ENCODE measurements at places on chromosomes 16 and 17.

GRCh38 chr16:5590416-5590815 lies 492.8 kb upstream of the EEF2KMT start:
- no peak overlapping the region for H3K27ac ChIP-seq
- no peaks in the 10 kb centered on the region for H3K36me3 ChIP-seq
- no peak overlapping the region for H3K4me3 ChIP-seq
- no peak for DNase-seq

- no peak for DNase-seq
- H3K27me3 ChIP-seq, result peaks cover 6% of the 10 kb centered on the region
- no peak overlapping the region for H3K27ac ChIP-seq
- H3K36me3 ChIP-seq, result no peaks in the 10 kb centered on the region
- H3K4me3 ChIP-seq, result peak overlapping the region; percentile 16
- H3K4me1 ChIP-seq, result peaks cover 5% of the 10 kb centered on the region
Measured at GRCh38 chr16:83676086-83676485, 131.7 kb upstream of the HSBP1 start.

GRCh38 chr16:27258241-27258734 lies 10.3 kb downstream of the NSMCE1 start:
- peaks cover 9% of the 10 kb centered on the region for H3K4me1 ChIP-seq
- peaks cover 2% of the 10 kb centered on the region for H3K36me3 ChIP-seq
- no peak for DNase-seq
- no peaks in the 10 kb centered on the region for H3K27me3 ChIP-seq

GRCh38 chr16:21167360-21167759 lies 8.9 kb downstream of the LDAF1 start:
- H3K27ac ChIP-seq, result no peak overlapping the region
- no peak for DNase-seq
- no peak overlapping the region for H3K4me3 ChIP-seq

- H3K36me3 ChIP-seq, result no peaks in the 10 kb centered on the region
- no peaks in the 10 kb centered on the region for H3K4me1 ChIP-seq
- no peak for DNase-seq
- H3K27me3 ChIP-seq, result no peaks in the 10 kb centered on the region
- no peak overlapping the region for H3K27ac ChIP-seq
Measured at GRCh38 chr17:4407851-4408250, 25.9 kb upstream of the SPNS3 start.

DNA sequence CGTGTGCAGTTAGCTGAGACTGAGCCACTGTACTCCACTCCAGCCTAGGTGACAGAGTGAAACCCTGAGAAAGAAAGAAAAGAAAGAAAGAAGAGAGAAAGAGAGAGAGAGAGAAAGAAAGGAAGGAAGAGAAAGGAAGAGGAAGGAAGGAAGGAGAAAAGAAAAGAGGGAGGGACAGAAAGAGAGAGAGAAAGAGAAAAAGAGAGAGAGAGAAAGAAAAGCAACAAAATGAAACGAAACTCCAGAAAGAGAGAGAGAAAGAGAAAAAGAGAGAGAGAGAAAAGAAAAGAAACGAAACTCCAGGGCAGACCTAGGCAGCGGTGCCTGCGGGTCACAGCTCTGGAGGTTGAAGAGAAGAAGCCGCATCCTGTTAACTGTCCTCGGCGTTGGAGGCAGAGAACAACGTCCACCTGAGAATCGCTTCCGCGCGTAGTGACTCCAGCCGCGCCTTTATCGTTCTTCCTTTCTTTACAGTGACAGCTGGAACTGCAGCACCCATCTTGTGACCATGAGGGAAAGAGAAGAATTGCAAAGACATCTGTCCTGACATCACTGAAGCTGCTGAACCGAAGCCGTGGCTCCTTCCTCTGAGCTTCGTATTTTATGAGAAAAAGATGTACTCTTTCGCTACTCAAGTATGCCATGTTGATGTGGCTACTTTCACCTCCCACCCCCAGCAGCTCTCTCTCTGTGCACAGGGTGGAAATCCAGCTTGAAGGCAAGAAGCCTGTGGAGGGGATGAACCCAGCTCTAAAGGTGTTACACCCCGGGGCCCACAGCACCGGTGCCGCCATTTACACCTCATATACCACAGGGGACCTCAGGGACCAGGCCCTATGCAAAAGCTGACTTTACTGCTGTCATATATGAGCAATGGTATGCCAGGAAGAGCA lies 56.9 kb upstream of the DOC2B start:
- H3K27ac ChIP-seq, result no peak overlapping the region
- no peaks in the 10 kb centered on the region for H3K36me3 ChIP-seq

DNA sequence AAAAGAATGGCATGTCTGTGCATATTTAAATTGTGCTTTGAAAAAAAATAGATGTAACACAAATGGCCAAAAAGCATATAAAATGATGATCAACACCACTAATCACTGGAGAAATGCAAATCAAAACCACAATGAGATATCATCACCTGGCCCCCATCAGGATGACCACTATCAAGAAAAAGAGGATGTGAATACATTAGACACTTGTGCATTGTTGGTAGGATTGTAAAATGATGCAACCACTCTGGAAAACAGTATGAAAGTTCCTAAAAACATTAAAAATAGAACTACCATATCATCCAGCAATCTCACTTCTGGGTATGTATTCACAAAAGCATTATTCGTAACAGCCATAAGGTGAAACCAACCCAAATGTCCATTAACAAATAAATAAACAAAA lies 91.5 kb downstream of the SPAG9 start:
- no peak overlapping the region for H3K4me3 ChIP-seq
- DNase-seq, result no peak
- no peaks in the 10 kb centered on the region for H3K27me3 ChIP-seq

GRCh38 chr17:73071066-73071999 lies 21.2 kb downstream of the SLC39A11 start:
- no peaks in the 10 kb centered on the region for H3K27me3 ChIP-seq
- no peak overlapping the region for H3K27ac ChIP-seq
- no peaks in the 10 kb centered on the region for H3K36me3 ChIP-seq
- H3K4me3 ChIP-seq, result no peak overlapping the region
- peaks cover 3% of the 10 kb centered on the region for H3K4me1 ChIP-seq

GRCh38 chr17:38761612-38762011 lies 9.1 kb downstream of the PSMB3 start:
- no peaks in the 10 kb centered on the region for H3K4me1 ChIP-seq
- no peaks in the 10 kb centered on the region for H3K27me3 ChIP-seq
- H3K36me3 ChIP-seq, result peaks cover 89% of the 10 kb centered on the region

DNA sequence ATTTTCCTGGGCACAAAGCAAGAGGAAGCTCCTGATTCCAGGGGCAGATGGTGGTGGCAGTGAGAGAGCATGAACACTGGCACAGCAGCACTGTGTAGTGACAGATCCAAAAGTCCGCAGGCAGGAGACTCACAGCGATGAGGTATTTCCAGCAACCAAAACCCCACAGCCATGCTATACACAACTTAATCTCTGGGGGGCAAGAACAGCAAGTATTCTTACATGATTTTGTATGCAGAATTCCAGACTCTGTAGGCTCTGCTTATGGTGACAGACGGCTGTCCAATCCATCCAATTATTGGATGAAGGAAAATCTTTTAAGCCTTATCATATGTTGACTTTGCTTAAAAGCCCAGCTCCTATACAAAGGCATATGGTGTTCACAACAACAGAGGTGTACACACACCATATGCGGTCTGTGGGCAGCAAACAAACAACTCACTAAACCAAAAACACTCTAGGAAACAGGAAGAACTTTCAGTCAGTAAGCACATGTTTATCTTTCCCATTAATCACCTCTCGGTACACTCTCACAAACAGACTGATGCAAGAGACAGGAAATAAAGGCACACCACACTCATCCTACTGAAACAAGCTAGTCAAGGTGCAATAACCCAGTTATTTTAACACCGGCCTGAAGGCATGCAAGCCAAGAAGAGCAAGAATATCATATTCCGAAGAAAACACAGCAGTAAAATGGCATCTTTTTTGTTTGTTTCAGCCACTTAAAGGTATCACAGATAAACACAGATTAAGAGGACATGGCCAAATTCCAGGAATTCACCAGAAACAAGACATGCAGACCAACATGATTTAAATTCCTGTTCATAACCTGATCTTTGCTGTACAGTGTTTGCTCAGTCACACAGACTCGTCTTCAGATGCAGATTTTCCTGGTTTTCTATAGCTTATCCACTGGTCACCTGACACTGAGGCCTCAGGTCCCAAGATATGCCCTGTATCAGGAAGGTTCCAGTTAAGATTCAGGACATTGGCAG lies 47.8 kb downstream of the ERN1 start:
- H3K27ac ChIP-seq, result no peak overlapping the region
- H3K36me3 ChIP-seq, result peaks cover 2% of the 10 kb centered on the region
- H3K4me3 ChIP-seq, result no peak overlapping the region
- H3K27me3 ChIP-seq, result no peaks in the 10 kb centered on the region

- H3K4me3 ChIP-seq, result no peak overlapping the region
- DNase-seq, result no peak
- peaks cover 3% of the 10 kb centered on the region for H3K27me3 ChIP-seq
Measured at GRCh38 chr17:76550712-76551615, 11.1 kb downstream of the PRCD start.

- H3K36me3 ChIP-seq, result no peaks in the 10 kb centered on the region
- no peaks in the 10 kb centered on the region for H3K4me1 ChIP-seq
- H3K4me3 ChIP-seq, result no peak overlapping the region
- no peak overlapping the region for H3K27ac ChIP-seq
Measured at GRCh38 chr17:13581925-13582324, 19.8 kb downstream of the HS3ST3A1 start.

GRCh38 chr17:5425826-5426225 lies 5.8 kb downstream of the RPAIN start:
- no peaks in the 10 kb centered on the region for H3K27me3 ChIP-seq
- H3K27ac ChIP-seq, result no peak overlapping the region
- no peak overlapping the region for H3K4me3 ChIP-seq
- H3K4me1 ChIP-seq, result peaks cover 2% of the 10 kb centered on the region
- no peak for DNase-seq

DNA sequence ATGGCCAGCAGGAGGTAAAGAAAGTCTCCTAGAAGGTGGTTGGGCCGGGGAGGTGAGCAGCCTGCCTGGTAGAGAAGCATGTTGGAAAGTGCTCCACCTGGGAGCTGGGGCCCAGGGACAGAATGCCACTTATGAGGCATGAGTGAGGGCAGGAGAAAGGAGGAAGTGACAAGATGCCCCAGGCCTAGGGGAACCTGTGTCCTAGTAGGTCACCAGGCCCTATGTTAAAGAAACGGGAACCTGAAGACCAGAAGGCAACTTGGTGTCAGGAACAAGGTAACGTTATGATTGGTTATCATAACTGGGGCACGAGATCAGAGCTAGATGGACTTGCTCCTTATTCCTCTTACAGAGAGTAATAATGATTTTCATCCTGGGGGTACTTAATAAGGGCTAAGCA lies 34.3 kb downstream of the PITPNC1 start:
- no peaks in the 10 kb centered on the region for H3K27me3 ChIP-seq
- no peak overlapping the region for H3K4me3 ChIP-seq
- no peaks in the 10 kb centered on the region for H3K4me1 ChIP-seq
- H3K27ac ChIP-seq, result no peak overlapping the region

DNA sequence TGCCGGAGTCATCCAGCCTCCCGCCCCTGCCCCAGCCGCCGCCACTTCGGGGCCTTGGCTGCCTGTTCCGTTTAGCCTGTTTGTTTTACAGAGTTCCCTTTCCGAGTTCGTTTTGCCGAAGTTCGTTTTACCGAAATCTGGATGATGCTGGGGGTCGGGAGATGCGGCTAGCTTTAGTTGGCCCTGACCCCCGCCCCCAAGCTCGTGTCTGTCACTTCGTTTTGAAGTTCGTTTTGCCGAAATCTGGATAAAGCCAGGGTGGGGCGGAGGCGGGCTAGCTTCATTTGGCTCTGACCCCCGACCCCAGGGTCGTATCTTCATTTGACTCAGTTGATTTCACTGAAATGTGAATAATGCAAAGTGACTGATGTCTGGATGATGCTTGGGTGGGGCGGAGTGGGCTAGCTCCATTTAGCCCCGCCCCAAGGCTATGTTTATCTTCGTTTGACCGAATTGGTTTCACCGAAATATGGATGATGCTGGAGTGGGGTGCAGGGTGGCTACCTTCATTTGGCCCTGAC lies 591 bp downstream of the PSMD7 start:
- H3K27me3 ChIP-seq, result no peaks in the 10 kb centered on the region
- H3K27ac ChIP-seq, result peak overlapping the region; percentile 60
- peaks cover 4% of the 10 kb centered on the region for H3K4me1 ChIP-seq
- H3K36me3 ChIP-seq, result peaks cover 42% of the 10 kb centered on the region
- H3K4me3 ChIP-seq, result peak overlapping the region; percentile 98
- DNase-seq, result no peak

GRCh38 chr16:87198328-87198832 lies 118.8 kb downstream of the C16orf95 start:
- no peak for DNase-seq
- H3K36me3 ChIP-seq, result no peaks in the 10 kb centered on the region
- H3K27ac ChIP-seq, result no peak overlapping the region
- H3K27me3 ChIP-seq, result no peaks in the 10 kb centered on the region
- no peak overlapping the region for H3K4me3 ChIP-seq
- H3K4me1 ChIP-seq, result peaks cover 2% of the 10 kb centered on the region

DNA sequence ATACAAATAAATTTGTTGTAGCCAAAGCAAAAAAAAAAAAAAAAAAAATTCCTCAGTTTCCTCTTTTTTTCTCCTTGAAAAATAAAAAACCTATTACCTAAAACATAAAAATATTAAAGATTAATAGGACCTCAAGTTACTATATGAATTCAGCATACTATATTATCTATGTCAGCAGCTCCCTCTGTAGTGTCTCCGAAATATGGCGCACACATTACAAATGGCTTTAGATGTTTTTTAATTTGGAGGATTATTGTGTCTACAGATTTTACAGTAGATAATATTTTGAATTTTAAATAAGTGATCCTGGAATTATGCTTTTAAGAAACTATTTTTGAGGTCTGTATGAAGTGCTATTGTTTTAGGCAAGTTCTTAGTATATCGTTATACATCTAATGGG lies 94.4 kb downstream of the NLK start:
- DNase-seq, result no peak
- no peaks in the 10 kb centered on the region for H3K4me1 ChIP-seq
- H3K36me3 ChIP-seq, result peaks cover 44% of the 10 kb centered on the region

GRCh38 chr17:49832840-49833599 lies 14.8 kb downstream of the TAC4 start:
- H3K27ac ChIP-seq, result no peak overlapping the region
- H3K4me1 ChIP-seq, result no peaks in the 10 kb centered on the region
- no peak overlapping the region for H3K4me3 ChIP-seq
- peaks cover 59% of the 10 kb centered on the region for H3K36me3 ChIP-seq
- no peaks in the 10 kb centered on the region for H3K27me3 ChIP-seq

DNA sequence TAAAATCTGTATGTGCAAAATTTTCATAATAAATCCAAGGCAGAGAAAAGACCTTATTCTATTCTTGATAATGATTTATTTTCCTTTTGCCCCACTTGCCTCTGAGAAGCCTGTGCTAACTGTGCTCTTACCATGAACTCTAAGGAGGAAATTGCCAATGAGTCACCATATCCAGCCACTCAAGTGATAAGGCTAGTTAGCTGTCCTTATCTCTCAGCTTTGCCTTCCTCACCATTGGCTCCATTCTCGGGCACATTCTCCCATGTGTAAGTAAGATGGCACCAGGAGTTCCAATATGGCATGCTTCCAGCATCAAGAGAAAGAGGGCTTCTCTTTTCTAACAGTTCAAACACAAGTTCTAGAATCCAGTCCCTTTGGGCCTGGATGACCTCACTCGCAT lies 142.4 kb downstream of the TOX3 start:
- H3K36me3 ChIP-seq, result no peaks in the 10 kb centered on the region
- no peak overlapping the region for H3K27ac ChIP-seq
- H3K27me3 ChIP-seq, result no peaks in the 10 kb centered on the region
- no peak for DNase-seq

- no peaks in the 10 kb centered on the region for H3K27me3 ChIP-seq
- no peak for DNase-seq
- H3K4me3 ChIP-seq, result no peak overlapping the region
Measured at GRCh38 chr16:78499399-78499798, 399.9 kb downstream of the WWOX start.

GRCh38 chr16:27351989-27352388 lies 38.2 kb downstream of the IL4R start:
- DNase-seq, result no peak
- H3K4me3 ChIP-seq, result no peak overlapping the region
- no peaks in the 10 kb centered on the region for H3K27me3 ChIP-seq
- peaks cover 1% of the 10 kb centered on the region for H3K4me1 ChIP-seq
